ENCODE measurements at places on chromosomes 7 and 10.

GRCh38 chr7:45221896-45222604 is 64.5 kb downstream of the RAMP3 start:
- no peak for DNase-seq

- no peak for DNase-seq
These were observed 165.3 kb downstream of the PTPRN2 start for GRCh38 chr7:158422196-158422886.

GRCh38 chr7:98217623-98218582 is 6.7 kb downstream of the BHLHA15 start:
- no peak for DNase-seq

GRCh38 chr10:83725567-83725966 is 413.7 kb upstream of the GHITM start:
- DNase-seq = no peak

DNA sequence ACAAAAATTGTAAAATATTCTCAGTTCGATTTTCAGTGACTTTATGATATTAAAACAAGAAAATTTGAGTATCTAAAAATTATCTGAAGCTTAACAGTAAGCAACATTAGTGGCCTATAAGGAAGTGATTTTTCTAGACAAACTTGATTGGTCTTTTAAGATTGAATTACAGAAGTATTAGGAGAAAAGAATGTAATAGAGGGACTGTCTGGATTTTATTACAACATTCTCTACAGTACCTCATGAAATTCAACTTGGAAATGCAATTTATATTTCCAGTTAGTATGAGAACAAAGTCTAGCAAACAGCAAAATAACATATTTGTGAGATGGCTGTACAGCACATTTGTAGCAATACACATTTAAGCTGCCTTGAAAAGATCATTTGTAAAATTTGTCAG is 18.8 kb downstream of the REEP3 start:
- DNase-seq = peak; percentile 24

GRCh38 chr7:88322151-88322550 is 15.5 kb upstream of the STEAP4 start:
- no peak for DNase-seq

DNA sequence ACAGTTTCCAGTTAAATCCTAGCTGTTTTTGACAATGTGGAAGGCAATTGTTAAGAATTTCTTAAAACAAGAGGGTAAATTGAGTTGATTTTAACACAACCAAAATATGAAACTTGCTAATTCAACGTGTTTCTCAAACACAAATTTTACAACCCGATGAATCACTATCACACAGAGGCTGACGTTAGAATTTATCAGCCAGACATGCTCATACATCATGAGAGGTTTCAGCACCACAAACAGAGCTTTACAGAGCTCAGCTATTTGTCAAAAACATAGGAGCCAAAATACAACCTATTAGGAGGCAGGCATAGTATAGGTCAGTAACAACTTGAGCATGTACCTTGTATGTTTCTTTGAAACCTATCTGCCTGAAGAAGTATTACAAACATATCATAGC is 36.1 kb downstream of the LRRN3 start:
- DNase-seq = peak; percentile 22

- DNase-seq = no peak
These were observed 46.0 kb downstream of the ASB4 start for GRCh38 chr7:95531605-95532219.

GRCh38 chr7:38367301-38367890 is 94.0 kb upstream of the TARP start:
- DNase-seq = no peak

DNA sequence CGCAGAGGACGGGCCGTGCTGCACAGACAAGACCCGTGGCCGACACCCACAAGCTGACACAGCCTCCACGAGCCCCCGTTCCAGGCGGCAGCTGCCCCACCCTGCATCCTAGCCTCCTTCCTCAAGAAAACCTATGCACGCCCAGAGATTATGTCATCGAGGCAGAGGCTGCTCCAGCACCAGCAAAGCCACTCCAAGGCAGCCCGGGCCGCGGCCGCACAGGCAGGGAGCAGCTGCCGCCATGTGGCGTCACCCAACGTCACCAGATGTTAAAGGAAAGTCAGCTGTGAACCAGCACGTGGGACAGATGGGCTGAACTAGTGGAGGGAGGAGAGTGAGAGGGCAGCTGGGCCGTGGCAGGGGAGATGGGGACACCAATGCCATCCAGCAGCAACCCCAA is 59.8 kb downstream of the STK32C start:
- peak; percentile 32 for DNase-seq

DNA sequence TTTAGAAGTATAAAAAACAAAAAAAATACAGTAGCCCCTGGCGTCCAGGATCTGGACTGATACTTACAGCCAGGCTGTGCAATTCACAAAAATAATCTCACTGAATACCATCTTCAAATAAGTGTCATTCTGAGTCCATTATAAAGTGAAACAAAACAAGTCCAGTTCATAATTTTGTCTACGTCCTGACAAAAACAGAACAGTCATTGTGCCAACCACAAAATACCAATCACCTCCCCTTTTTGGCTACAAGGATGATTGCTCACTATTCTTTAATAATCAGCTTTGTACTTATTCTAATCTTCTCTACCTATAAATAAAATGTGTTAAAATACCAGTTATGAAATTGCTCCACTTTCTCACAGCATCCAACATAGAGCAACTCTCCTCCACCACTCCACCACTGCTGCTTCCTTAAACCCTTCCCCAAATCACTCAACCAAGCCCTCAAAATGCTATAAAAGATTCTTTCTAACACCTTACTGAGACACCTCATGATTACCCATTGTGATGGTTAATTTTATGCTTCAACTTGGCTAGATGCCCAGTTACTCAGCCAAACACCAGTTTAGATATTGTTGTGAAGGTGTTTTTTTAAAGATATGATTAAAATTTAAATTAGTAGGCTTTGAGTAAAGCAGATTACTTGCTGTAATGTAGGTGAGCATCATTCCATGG is 479.8 kb upstream of the SEMA3A start:
- peak; percentile 16 for DNase-seq

GRCh38 chr7:107125475-107125874 is 43.3 kb upstream of the HBP1 start:
- DNase-seq = no peak

- no peak for DNase-seq
These were observed 7.1 kb upstream of the C10orf105 start for GRCh38 chr10:71726580-71727104.

DNA sequence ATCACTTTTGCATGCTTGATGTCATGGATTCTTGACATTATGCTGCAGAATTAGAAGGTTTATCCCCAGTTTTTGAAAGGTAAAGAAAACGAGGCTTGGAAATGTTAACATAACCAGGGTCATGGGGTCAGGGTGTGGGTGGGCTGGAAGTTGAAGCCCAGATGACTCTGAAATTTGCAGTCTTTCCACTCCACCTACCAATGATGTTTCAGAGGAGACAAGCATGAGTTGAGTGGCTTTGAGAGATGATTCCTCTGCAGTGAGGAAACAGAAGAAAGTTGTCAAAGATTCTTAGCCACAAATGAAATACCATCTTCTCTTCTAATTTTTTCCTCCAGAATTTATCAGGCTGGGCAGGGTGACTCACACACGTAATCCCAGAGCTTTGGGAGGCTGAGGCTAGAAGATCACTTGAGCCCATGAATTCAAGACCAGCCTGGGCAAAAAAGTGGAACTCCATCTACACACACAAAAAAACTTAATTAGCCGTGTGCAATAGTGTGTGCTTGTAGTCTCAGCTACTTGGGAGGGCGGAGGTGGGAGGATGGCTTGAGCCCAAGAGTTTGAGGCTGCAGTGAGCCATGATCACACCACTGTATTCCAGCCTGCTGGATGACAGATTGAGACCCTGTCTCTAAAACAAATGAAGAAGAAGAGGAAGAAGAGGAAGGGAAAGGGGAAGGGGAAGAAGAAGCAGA is 239.1 kb upstream of the AUTS2 start:
- DNase-seq = peak; percentile 45

DNA sequence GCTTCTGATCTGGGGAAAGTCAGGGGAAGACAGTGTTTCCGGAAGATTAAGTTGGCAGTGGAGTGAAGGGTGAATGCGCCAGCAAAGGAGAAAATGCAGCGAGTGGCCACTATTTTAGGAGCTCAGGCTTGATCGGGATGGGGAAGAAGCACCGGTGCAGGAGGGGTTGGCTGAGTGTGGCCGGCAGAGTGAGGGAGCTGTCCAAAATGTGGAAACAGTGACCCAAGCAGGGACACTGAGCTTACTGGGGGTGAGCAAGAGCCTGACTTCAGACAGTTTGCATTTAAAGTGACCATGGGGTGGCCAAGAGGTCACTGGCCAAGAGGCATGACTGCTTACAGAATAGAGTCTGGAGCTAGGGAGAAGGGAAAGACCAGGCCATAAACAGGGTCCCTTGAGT is 79.3 kb downstream of the GOLGA7B start:
- DNase-seq = no peak

- no peak for DNase-seq
These were observed 160.1 kb downstream of the CFTR start for GRCh38 chr7:117639966-117640365.

- no peak for DNase-seq
These were observed 27.0 kb upstream of the GPR26 start for GRCh38 chr10:123639131-123639530.

GRCh38 chr10:5283305-5284158 is 81.2 kb upstream of the UCN3 start:
- peak; percentile 59 for DNase-seq

DNA sequence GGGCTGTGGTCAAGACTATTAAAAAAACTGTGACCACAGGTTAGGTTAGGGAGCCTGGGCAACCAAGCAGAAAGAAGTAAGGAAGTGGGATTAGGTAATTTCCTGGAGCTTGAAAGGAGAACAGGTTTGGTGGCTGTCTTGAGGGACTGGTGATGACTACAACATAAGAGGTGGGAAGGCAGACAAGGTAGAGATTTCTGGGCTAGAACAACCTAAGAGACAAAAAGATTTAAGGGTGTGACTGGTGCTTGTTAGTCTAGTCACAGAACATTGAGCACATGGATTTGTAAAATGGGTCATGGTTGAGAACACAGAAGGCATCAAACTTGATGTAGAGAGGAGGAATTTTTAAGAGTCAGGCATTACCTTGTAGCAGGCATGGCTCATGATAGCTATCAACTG is 123.7 kb upstream of the ASAH2 start:
- DNase-seq = no peak

- DNase-seq = no peak
These were observed 87.2 kb downstream of the PDE1C start for GRCh38 chr7:31982962-31983361.

- no peak for DNase-seq
These were observed 225.1 kb downstream of the DNAJB6 start for GRCh38 chr7:157561816-157562410.

DNA sequence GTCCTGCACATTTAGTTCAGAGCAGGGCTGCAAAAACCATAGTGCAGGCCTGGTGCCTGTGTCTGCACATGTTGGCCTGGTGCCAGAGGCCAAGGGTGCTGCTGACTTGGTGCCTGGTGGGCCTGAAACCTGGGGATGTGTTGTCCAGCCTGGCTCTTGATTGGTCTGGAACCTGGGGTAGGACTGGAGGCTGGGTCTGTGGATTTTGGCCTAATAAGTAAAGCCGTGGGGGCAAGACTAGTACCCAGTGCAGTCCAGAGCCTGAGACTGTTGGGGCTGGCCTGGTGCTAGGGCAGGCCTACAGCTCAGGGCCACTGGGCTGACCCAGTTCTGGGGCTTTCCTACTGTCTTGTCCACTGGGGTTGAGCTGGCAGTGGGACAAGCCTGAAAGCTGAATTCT is 817.9 kb downstream of the DNAJB9 start:
- DNase-seq = no peak

GRCh38 chr7:87435546-87435945 is 39.9 kb downstream of the ABCB4 start:
- no peak for DNase-seq

DNA sequence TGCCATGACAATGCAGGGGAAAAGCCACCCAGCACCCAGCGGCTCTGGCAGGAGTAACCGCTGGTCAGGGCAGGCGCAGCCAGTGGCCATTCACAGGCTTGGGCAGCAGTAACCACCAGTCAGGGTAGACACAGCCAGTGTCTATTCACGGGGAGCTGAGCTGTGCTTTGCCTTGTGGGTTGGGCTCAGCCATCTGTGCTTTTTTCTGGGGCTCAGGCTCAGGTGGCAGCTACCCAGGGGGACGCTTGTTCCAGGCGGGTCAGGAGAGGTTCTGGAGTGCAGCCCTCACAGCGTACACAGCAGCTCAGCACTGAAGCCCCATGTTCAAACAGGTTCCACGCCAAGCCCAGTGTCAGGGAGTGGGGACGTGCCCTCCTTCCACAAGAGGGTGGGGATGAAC is 28.5 kb downstream of the FOXL3 start:
- DNase-seq = no peak

GRCh38 chr10:62056698-62057097 is 155.2 kb downstream of the ARID5B start:
- DNase-seq = no peak

DNA sequence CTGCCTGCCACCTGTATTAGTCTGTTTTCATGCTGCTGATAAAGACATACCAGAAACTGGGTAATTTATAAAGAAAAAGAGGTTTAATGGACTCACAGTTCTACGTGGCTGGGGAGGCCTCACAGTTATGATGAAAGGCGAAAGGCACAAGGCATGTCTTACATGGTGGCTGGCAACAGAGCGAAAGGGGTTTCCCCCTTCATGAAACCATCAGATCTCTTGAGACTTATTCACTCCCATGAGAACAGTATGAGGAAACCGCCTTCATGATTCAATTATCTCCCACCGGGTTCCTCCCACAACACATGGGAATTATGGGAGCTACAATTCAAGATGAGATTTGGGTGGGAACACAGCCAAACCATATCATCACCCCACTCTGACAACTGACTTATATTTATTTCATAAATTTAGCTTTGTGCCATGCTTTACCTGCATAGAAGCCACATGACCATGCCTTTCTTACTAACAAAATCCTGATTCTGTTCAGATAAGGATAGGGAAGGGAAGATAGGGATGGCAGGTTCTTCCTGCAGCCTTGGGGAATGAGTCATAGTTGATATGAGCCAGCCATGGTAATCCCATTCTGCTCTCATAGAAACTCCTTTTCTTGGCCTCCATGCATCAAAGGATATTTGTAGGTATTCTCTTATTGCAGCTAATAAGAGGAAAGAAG is 191.3 kb upstream of the AGK start:
- no peak for DNase-seq

GRCh38 chr10:102767428-102768160 is 23.8 kb downstream of the WBP1L start:
- DNase-seq = no peak
